ENCODE measurements at places on chromosomes 11 and 22.

DNA sequence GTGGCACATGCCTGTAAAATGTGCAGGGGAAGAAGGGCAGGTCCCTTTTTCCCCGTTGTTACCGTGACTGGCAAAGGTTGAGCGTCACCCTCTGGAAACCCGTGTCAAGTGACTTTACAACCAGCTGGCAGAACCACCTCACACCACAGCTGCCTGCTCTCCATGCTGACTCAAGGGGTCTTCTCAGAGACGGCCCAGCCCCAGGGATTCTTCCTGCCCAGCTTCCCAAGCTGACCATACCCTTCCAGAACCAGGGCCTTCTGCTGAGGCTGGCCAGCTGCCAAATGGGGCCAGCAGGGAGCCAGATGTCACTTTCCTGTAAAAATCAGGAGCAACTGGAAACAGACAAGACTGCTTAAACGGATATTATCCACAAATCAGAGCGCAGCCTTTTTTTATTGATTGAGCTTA, 6.3 kb downstream of the PC start:
- DNase-seq = no peak

DNA sequence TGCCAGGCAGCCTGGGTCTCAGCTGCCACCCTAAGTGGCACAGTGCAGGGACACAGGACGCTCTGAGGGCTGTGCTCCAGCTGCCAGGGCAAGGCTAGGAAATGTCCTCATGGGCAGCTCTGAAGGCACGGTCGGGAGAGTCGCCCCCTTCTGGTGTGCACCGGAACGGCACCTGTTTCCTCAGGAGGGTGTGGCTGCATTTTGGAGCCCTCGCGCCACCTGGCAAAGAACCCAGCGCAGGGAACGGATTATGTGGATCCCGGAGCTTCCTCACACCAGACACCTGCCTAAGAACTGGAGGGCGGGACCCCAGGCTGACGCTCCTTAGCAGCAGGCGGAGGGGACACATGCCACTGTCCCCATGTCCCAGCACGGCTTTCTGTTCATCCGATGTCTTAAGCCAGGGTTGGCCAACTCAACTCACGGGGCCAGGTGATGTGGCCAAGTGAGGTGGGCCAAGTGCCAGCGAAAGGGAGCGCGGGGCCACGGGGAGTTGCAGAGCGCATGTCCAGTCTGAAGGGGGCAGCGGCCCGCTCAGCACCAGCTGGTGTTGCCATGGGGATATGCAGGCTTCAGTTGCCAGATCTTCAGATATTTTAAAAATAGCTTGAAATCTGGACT, 5.1 kb upstream of the SLC22A8 start:
- no peak for DNase-seq

DNA sequence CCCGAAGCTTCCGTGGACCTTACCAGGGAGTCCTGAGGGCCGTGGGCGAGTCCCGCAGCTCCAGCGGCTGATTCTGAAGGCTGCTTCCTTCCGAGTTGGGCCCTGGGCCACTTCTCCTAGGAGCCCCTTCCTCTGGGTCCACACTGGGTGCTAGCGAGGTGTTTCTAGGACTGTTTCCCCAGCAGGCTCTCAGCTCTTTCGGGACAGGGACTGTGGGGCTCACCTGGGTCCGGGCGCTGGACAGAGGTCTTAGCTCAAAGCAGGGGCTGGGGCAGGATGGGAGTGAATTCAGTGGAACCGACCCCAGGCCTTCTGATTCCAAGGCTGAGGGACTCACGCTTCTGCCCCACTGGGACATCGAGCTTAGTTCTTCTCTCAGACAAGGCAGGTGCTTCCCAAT, 29.3 kb upstream of the CSNK1E start:
- DNase-seq = no peak

DNA sequence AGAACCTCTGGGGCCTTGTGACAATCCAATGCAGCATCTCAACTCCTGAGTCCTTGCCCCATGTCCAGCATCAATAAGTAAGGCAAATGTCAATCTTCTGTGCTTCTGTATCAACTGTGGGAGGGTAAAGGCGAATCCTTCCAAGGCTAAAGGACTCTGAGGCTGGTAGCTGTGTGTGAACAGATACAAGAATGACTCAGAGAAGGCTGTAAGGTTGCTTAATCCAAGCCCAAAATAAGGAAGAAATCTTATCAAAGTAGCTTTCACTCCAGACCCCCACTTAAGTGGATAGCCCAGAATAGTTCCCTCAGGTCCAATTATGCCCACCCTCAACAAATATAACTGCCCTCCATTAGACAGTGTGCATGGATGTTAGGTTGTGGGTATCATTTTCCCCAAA, 28.1 kb upstream of the SCGB1A1 start:
- DNase-seq = no peak

DNA sequence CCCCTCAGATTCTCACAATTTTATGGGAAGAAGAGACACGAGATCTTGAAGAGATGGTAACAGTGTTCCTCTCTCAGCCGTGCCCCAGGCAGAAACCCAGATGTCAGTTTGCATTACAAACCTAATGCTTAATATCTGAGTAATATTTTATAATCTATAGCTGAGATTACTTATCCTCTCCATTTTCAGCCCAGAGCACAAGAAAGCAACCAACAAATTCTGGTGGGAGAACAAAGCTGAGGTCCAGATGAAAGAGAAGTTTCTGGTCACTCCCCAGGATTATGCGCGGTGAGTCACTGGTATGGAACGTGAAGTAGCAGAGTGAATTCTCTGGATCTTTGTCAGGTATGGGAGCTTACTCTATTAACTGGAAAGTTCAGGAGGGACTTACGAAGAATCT, 884 bp downstream of the CENATAC start:
- DNase-seq = no peak

DNA sequence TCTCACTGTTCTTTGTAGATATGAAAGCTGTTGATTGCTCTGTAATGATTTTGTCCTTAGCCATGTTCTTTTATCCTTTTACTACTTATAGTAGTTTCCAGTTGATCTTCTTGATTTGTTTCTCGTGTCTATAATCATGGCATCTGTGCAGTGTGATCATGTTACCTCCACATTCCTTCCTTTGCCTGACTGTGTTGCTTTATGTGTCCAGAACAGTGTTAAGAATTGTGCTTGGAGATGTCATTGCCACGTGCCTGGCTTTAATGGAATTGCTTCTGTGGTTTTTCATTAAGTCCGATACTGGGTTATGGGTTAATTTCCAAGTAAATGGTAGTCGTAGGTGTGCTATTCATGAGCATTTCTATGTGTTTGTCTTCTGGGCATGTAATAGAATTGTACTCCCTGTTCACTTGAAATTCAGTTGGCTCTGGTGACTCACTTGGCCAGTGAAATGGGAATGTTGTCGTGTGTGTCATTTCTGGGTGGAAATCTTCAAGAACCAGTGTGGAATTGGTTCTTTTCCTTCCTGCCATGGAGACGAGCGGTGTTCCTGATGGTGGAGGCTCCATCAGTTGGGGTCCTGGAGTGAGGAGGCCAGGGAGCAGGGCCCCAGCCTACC, 6.8 kb downstream of the GTSE1 start:
- DNase-seq = no peak

All from activated CD8-positive, alpha-beta memory T cell treated with anti-CD3 and anti-CD28 coated beads for 1 hour (primary cell).